Kidney (tissue), 22 donors: ENCODE measurements at places on chromosomes 7 and 10. TPM values are rescaled to one million over a fixed set of nuclear protein-coding genes. Genes with fewer than 3 reads are reported as not detected.

DNA sequence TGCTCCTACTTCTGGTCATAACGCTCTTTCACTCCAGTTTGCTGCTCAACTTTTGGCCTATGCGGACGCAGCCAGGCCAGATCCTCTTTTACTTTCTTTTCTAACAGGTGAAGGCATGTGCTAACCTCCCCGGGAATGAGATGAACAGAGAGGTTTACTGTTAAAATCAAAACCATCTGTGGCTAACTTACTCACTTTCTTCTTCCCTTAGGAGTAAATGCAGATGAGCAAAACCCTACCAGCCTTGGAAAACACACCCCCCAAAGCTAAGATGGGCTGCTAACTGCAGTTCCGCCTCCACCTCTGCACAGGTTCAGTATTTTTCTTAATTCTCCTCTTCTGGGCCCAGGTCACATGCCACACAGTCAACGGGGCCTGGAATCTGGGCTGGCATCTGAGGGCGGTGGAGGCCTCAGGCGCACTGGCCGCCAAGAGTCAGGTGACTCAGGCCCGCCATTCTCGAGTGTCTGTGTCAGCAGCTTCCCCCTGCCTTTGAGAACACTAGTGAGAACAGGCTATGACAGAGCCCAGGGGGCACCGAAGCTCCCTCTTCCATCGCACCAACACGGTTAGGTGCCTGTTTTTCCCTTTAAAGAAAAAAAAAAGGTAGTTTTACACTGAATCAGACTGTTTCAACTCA, 11.1 kb downstream of the FAM53B start:
- DNase-seq, result peak; percentile 88

DNA sequence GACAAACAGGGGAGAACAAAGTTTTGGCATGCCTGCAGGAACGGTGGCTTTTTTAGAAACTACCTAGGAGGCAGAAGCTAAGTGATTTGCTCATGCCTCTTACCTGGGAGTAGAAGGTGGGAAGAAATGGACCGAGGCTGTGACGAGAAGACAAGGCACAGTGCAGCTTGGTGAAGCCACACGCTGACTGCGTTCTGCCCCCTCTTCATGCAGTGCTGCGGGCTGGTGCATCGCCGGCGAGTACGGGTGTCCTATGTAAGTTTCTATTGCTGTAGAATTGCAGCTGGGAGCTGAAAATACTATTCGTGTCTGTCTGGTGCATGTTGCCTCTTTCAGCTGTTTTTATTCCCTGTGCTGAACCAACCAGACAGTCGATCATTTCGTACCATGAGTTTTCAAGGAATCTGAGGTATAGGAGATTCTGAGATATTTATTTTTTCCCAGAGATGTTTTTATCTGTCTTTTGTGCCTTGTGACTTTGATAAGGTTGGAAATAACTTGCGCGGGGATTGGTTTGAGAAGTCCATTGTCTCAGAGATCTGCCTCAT, 120.9 kb downstream of the CACNB2 start:
- DNase-seq, result peak; percentile 6

Gene PDE6C
- not detected for total RNA-seq

Gene NSUN6
- 19.3 TPM for total RNA-seq

GRCh38 chr7:103499976-103500375, 54.0 kb upstream of the SLC26A5 start:
- DNase-seq, result no peak

Gene SAMD9
- total RNA-seq, result 11.0 TPM

Gene CPED1
- 16.9 TPM for total RNA-seq

Gene CYP3A4
- not detected for total RNA-seq

DNA sequence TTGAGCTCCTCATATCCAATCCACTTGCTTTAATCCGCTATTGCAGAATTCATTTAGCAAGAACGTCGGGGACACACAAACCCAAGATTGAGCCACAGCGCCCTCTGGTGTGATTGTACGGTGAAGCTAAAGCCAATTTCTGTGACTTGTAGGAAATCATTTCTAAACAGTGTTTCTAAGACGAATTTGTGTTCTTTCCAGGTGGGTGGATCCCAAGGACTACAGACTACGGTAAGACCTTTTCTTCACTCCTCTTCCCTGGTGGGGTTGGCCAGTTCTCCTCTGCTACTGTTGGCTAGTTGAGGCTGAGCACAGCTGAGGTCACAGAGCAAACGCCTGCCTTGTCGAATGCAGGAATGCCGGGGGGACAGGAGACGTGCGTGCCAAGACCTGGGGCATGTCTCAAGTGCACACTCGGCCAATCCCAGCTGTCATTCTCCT, 5.2 kb downstream of the DMBT1 start:
- DNase-seq, result peak; percentile 81

DNA sequence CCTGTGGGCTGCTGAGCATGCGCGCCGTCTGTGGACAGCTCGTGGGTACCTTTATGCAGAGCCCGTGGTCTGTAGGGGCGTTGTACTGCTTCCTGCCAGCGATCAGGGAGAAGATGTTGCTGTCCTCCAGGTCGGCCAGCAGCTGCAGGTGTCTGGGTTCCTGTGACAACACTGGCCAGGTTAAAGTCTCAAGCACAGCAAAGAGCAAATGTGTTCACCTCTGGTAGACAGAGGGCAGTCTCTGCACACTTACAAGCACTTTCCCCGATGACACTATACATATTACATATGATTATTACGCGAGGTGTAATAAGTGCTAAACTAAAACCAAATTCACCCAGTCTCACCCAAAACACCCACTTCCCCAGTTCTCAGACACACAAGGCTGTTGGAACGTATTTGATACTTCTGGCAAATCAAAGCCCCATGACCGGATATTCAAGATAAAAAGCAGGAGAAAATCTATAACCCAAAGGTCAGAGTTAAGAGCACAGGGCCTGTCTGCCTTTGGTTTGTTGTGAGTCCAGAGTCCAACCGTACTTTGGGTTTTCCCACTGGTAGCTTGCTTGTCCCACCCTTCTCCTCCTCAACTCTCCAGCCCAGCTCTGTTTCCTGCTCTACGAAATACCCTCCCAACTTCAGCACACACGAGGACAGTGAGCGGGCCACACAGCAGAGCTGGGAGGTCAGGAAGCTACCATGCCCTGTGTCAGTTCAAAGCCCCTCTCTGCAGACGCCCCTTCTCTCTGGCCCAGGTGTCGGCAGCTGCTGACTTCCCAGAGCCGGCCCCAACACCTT, 49.7 kb upstream of the DDC start:
- DNase-seq, result no peak

Gene ENTPD1
- 36.6 TPM for total RNA-seq

Gene SLC13A1
- 10.1 TPM for total RNA-seq

GRCh38 chr7:67724435-67724834, 727.8 kb downstream of the TYW1 start:
- no peak for DNase-seq

Gene VSTM2A
- total RNA-seq, result not detected

Gene CHN2
- total RNA-seq, result 22.5 TPM

GRCh38 chr10:92291616-92291865, 574 bp downstream of the MARCHF5 start:
- DNase-seq, result no peak

GRCh38 chr7:88203401-88203800, 16.4 kb downstream of the SRI start:
- no peak for DNase-seq

GRCh38 chr10:43126759-43127424, 11.4 kb upstream of the CSGALNACT2 start:
- no peak for DNase-seq

GRCh38 chr7:155247479-155248365, 50.0 kb upstream of the INSIG1 start:
- no peak for DNase-seq

DNA sequence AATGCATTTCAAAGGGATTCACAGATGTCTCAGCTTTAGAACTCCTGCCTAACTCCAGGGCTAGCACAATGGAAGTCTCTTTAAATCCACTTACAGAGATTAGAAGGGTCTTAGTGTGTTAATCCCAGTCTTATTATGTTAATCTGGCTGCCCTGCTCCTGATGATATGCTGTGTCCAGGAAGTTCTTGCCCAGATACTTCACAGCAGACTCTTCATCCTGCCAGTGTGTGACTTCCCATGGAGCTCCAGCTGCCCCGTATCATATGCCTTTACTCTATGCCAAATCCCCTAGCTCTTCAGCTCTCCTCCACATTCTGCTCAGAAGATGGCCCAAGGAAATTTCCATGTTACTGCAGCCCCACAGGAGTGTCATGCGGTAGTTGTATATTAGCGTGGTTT, 533.8 kb downstream of the GALNT17 start:
- no peak for DNase-seq

- no peak for DNase-seq
Measured at GRCh38 chr7:29639886-29640595, 76.4 kb downstream of the PRR15 start.

GRCh38 chr10:6912929-6913328, 332.9 kb upstream of the PRKCQ start:
- no peak for DNase-seq

Gene TDRD1
- total RNA-seq, result 0.88 TPM

- DNase-seq, result no peak
Measured at GRCh38 chr7:32158076-32158475, 87.9 kb upstream of the PDE1C start.
